Skin of body (tissue), 3 donors: ENCODE measurements at places on chromosomes 2 and 18. TPM values are rescaled to one million over a fixed set of nuclear protein-coding genes. Genes with fewer than 3 reads are reported as not detected.

GRCh38 chr2:155054712-155055111 lies 356.2 kb downstream of the KCNJ3 start:
- no peak for DNase-seq

GRCh38 chr18:62279561-62279960 lies 45.5 kb upstream of the TNFRSF11A start:
- DNase-seq = no peak

The TLX2 gene
- not detected for total RNA-seq

The PAX8 gene
- 0.30 TPM for total RNA-seq

- no peak for DNase-seq
Observed at GRCh38 chr2:62363166-62363565, 142.8 kb downstream of the TMEM17 start.

- DNase-seq = no peak
Observed at GRCh38 chr2:11514081-11514730, 19.6 kb upstream of the GREB1 start.

GRCh38 chr2:19504400-19505198 lies 146.2 kb upstream of the OSR1 start:
- peak; percentile 29 for DNase-seq

- no peak for DNase-seq
Observed at GRCh38 chr2:102703748-102704147, 58.1 kb upstream of the TMEM182 start.

The SERPINB3 gene
- total RNA-seq = 49.5 TPM

The DAW1 gene
- not detected for total RNA-seq

The TOGARAM2 gene
- 0.69 TPM for total RNA-seq

The ROCK1 gene
- total RNA-seq = 59.0 TPM

DNA sequence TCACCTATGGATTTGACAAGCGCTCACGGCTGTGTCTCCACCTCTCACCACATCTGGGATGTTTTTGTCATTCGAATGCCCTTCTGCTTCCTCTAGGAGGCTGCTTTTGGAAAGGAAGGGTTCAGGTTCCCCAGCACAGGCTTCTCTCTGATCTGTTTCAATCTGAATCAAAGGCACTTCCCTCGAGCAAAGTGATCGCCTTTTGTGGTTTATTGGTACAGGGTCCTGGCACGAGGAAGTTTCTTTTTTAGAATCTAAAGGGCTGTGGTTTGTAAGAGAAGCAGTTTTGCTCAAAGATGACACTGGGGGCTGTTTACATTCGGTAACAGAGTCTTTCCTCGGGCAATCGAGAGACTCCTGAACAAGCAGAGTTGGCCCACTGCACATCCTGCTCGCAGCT lies 145.0 kb downstream of the DAW1 start:
- no peak for DNase-seq

DNA sequence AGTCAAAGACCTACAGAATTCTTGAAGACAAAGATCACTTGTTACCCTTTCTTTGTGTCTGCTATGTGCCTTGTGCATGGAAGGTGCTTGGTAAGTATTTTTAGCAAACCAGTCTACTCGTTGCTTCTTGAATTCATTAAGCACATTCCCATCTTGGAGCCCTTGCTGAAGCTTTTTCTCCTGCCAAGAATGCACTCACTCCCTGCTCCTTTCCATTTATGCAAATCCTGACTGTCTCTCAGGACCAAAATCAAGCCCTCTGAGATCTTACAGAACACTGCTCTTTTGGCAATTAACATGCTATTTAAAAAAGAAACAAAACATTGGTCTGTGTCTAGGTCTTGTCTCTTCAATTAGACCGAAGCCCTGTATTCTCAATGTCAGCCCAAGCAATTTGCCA lies 75.8 kb downstream of the CLHC1 start:
- peak; percentile 65 for DNase-seq

- DNase-seq = no peak
Observed at GRCh38 chr18:42980426-42980825, 135.1 kb downstream of the RIT2 start.

DNA sequence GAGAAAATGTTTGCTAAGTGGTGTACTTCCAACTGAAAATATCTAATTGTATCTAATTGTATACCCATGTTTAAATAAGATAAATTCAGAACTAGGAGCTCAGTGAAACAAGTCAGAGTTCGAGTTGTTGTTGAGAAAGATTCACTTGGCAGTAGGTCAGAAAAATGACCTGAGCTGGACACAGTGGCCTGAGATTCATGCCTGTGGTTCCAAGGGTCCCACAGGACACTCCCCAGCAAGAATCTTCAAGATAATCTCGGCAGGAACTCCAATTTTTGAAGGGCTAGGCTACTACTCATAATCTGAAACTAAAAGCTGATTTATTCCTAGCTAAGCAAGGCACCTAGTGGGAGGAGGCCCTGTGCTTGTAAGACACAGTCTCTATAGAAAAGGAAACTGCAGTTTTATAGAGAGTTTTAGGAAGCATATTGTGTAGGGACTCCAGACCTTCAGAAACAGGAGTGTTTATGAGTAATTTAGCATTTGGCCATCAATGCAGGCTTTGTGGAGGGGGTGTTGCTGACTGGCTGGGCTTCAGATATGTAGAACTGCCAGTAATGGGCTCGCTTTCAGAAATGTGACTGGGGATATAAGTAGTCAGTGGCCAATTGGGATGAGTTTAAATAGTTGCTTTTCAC lies 43.2 kb downstream of the SP140 start:
- DNase-seq = no peak

GRCh38 chr2:13093416-13093991 lies 376.8 kb downstream of the TRIB2 start:
- peak; percentile 68 for DNase-seq
